Activated T-helper 17 cell treated with anti-CD3 and anti-CD28 coated beads, Interleukin-2, amount 50 U/mL, for 72 hours (primary cell): ENCODE measurements at places on chromosomes 2 and 18. TPM values are rescaled to one million over a fixed set of nuclear protein-coding genes. Genes with fewer than 3 reads are reported as not detected.
A peak's percentile ranks its signal among the peaks of the same experiment; 100 is the strongest.

GRCh38 chr18:55124078-55124763 is 165.0 kb upstream of the CCDC68 start:
- ATAC-seq = no peak

- peak; percentile 79 for ATAC-seq
Measured at GRCh38 chr2:43174368-43174916, 52.0 kb downstream of the ZFP36L2 start.

DNA sequence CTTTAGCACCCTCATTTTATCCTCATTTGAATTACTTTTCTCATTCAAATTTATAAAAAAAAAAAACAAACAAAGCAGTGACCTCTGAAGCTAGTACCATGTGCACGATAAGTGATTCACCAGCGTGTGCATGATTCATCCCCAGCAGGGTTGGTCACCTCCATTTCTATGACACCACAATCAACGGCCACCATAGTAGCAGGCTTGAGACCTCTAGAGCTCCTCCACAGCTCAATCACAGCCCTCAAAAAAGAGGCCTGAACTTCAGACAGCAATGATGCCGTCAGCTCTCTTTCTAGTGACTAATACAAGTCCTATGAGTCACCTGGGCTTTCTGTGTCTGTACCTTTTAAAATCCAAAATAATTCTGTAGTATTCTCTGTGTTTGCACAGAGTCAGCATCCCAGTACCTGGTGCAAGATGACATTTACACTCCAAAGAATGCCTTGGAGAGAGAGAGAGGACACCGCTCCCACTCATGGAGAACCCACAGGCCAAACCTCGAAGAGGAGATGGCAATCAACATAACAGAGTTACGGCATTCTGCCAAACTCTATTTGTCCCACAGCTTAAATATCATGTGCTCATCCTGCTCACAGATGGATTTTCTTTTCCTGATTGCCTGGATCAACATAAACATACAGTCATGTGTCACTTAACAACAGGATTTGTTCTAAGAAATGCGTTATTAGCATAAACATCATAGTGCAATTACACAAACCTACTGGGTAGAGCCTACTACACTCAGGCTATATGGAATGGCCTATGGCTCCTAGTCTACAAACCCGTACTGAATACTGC is 58.7 kb downstream of the L3MBTL4 start:
- peak; percentile 46 for ATAC-seq

- ATAC-seq = no peak
Measured at GRCh38 chr2:54859416-54859815, 136.0 kb downstream of the EML6 start.

GRCh38 chr2:27255660-27256059 is 7.2 kb downstream of the SLC30A3 start:
- ATAC-seq = no peak

Gene KLHL14
- not detected for total RNA-seq

Gene RGPD4
- not detected for total RNA-seq

Gene ACVR1C
- total RNA-seq = 1.1 TPM
